ENCODE measurements at places on chromosomes 5 and 9. TPM values are rescaled to one million over a fixed set of nuclear protein-coding genes. Genes with fewer than 3 reads are reported as not detected.

The TNFSF15 gene
- 0.06 TPM for total RNA-seq

The ISCA1 gene
- 40.9 TPM for total RNA-seq

The NCS1 gene
- 5.2 TPM for total RNA-seq

The SOHLH1 gene
- 32.7 TPM for total RNA-seq

The AQP7 gene
- total RNA-seq: 37.6 TPM

The PIP5K1B gene
- 66.9 TPM for total RNA-seq

GRCh38 chr5:88748666-88749065, 134.3 kb downstream of the MEF2C start:
- no peak overlapping the region for H3K27ac ChIP-seq
- H3K36me3 ChIP-seq: no peaks in the 10 kb centered on the region
- DNase-seq: no peak
- no peaks in the 10 kb centered on the region for H3K27me3 ChIP-seq
- H3K4me1 ChIP-seq: no peaks in the 10 kb centered on the region
- no peak overlapping the region for H3K4me3 ChIP-seq

DNA sequence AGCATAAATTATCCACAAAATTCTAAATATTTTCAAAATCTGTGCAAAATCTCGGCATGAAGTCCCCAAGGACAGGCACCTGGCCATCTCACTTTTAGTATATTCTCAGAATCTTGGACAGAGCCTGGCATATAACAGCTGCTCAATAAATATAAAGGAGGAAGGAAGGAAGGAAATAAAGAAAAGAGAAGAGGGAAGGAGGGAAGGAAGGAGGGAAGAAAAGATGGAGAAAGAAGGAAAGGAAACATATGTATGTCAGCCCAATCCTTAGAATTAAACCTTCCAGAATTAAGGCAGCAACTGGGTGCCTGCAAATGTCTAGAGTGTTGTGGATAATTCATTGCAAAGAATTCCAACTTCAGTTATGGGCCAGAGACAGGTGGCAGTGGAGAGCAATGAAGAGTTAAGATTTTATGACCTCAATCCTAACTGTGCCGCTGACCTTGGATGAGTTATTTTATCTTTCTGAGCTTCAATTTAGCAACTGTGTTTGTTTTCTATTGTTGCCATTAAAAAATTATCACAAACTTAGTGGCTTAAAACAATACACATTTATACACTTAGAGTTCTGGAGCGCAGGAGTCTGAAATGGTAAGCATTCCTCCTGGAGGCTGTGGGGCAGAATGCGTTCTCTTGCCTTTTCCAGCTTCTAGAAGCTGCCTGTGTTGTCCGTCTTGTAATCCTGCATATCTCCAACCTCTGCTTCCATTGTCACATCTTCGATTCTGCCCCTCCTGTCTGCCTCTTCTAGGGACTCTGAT, 200.9 kb upstream of the MSX2 start:
- peak overlapping the region; percentile 29 for H3K27ac ChIP-seq
- peaks cover 12% of the 10 kb centered on the region for H3K4me1 ChIP-seq
- no peak overlapping the region for H3K4me3 ChIP-seq
- peak; percentile 63 for DNase-seq

DNA sequence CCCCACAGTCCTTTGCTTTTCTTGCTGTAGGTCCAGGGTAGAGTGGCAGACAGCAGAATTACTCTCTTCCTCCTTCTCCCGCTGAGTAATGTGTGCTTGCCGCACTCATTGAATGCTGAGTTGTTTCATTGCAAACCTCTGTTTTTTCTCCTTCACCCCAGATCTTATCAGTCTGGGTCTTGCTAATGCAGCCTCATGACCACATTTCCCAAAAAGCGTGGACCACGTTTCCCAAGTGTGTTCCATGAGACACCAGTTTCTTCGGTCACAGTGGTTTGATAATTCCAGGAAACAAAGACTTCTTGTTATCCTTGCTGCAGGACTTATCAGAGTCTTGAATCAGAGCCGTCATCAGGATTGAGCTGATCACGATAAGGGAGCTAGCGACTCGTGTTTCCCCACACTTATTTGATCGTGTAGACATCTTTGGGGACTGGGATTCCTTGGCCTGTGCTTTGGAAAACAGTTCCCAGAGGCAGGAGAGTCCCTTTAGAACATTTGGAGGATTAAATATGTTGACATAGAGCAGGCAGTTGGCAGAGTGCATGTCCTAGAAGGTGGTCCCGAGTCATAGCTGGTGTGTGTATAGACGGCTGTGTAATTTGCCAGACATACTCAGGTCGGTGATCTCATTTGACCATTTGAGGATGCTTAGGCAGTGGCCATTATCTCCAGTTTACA, 4.4 kb downstream of the LRRC8A start:
- H3K27ac ChIP-seq: no peak overlapping the region
- no peak for DNase-seq
- H3K4me1 ChIP-seq: peaks cover 21% of the 10 kb centered on the region
- no peaks in the 10 kb centered on the region for H3K36me3 ChIP-seq

DNA sequence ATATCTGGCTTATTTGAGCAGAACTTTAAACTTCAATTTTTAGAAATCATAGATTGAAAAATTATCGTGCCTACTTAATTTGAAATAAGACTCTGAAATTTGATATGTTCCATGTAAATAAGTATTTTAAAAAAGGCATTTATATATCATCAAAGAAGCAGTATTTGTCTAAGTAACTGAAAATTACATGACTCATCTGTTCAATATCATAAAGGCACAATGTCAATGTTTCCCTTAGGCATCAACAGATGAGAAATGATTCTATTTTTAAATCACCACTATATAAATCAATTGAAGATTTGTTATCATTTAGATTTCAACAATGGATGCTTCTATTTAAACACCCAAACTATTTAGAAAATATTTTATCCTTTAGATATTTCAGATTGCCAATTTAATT, 142.9 kb upstream of the POU5F2 start:
- H3K4me1 ChIP-seq: no peaks in the 10 kb centered on the region
- H3K27ac ChIP-seq: no peak overlapping the region
- no peaks in the 10 kb centered on the region for H3K27me3 ChIP-seq
- no peak overlapping the region for H3K4me3 ChIP-seq

- H3K4me3 ChIP-seq: no peak overlapping the region
- H3K27ac ChIP-seq: no peak overlapping the region
- no peaks in the 10 kb centered on the region for H3K27me3 ChIP-seq
Observed at GRCh38 chr9:81557452-81558090, 131.8 kb downstream of the TLE1 start.

DNA sequence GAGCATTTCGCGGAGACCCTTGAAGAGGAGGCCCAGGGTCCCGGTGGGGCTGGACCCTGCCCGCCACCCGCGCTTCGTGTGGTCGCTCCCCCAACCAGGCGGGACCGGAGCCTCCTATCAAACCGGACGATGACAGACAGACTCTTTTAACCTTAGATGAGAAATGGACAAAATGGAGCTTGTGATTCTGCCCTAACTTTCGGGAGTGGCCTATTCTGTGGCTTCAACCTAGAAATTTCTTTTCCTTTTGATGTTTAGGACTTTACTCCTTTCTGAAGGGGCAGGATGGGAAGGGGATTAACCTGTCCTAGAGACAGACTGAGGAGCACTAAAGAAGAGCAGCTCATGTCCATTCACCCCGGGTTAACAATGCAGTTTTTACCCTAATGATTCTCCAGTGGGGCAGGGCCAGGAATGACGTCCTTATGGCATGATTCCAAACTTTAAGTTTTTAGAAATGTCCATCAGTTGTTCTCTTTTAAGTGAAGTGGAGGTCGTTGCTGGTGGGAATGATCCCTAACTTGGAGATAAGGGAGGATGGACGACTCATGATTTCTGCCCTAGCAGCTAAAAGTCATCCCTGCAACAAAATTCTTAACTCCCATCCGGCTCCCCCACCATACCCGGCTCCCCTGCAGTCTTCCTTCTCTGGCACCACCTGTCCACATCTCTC, 1.0 kb downstream of the NIPSNAP3A start:
- peak overlapping the region; percentile 88 for H3K4me3 ChIP-seq
- DNase-seq: no peak
- no peaks in the 10 kb centered on the region for H3K27me3 ChIP-seq
- H3K36me3 ChIP-seq: no peaks in the 10 kb centered on the region

- H3K27ac ChIP-seq: no peak overlapping the region
- no peak for DNase-seq
- H3K4me1 ChIP-seq: no peaks in the 10 kb centered on the region
Observed at GRCh38 chr5:90092734-90093133, 316.8 kb downstream of the CETN3 start.

GRCh38 chr5:11928909-11929308, 24.7 kb upstream of the CTNND2 start:
- H3K4me3 ChIP-seq: no peak overlapping the region
- no peak for DNase-seq
- H3K27me3 ChIP-seq: no peaks in the 10 kb centered on the region
- H3K27ac ChIP-seq: no peak overlapping the region
- H3K4me1 ChIP-seq: no peaks in the 10 kb centered on the region
- no peaks in the 10 kb centered on the region for H3K36me3 ChIP-seq

GRCh38 chr5:131986161-131986912, 25.1 kb downstream of the ACSL6 start:
- H3K36me3 ChIP-seq: no peaks in the 10 kb centered on the region
- peaks cover 9% of the 10 kb centered on the region for H3K4me1 ChIP-seq
- no peaks in the 10 kb centered on the region for H3K27me3 ChIP-seq
- no peak for DNase-seq
- H3K4me3 ChIP-seq: no peak overlapping the region
- no peak overlapping the region for H3K27ac ChIP-seq

- DNase-seq: peak; percentile 48
- H3K36me3 ChIP-seq: no peaks in the 10 kb centered on the region
- no peak overlapping the region for H3K4me3 ChIP-seq
- H3K4me1 ChIP-seq: no peaks in the 10 kb centered on the region
Observed at GRCh38 chr9:86843206-86843605, 104.1 kb downstream of the GAS1 start.

DNA sequence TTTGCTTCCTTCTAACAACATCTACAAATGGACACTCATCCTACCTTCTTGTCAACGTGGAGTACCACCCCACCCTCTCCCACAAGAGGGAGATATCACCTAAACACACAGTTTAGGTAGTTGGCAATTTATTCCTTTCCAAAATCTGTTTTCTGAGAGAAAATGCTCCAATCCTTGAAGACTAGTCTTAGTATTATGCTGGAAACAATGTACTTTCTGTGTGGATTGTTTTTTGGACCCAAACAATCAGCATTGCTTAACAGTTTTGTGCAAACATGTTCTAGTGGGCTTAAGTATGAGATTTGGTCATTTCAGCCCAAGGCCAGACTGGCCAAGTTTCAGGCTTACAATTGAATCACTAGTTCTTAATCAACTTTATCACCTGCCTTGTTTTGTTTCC, 359.1 kb downstream of the ARHGEF28 start:
- H3K27me3 ChIP-seq: no peaks in the 10 kb centered on the region
- H3K27ac ChIP-seq: no peak overlapping the region
